ENCODE measurements at places on chromosomes 6 and 20. TPM values are rescaled to one million over a fixed set of nuclear protein-coding genes. Genes with fewer than 3 reads are reported as not detected.

DNA sequence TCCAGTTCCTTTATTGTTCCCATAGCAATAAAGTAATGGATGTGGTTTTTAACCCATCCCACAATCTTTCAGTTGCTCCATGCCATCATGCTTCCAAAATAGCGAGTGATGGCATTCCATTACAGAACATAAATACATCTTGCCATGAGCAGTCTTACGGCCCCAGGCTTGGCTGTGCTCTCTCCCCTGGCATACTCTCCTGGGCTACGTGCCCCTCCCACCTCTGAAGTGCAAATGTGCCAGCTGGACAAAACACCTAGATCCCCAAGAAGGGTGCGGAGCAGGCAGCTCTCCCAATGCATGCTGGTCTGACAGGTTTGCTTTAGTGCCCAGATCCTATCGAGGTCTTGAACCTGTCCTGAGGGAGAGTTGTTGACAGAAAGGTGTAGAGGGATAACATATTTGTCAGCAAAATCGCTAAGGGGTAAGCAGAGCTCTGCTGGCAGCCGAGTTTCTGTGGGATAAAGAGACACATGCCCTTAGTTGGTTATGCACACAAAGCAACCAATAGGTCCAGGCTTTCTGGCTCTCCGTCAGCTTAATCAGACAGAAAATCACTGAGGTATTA is 43.9 kb upstream of the PAX1 start:
- no peaks in the 10 kb centered on the region for H3K4me1 ChIP-seq
- no peak overlapping the region for H3K27ac ChIP-seq
- no peak overlapping the region for H3K4me3 ChIP-seq
- no peaks in the 10 kb centered on the region for H3K36me3 ChIP-seq
- no peak for DNase-seq

DNA sequence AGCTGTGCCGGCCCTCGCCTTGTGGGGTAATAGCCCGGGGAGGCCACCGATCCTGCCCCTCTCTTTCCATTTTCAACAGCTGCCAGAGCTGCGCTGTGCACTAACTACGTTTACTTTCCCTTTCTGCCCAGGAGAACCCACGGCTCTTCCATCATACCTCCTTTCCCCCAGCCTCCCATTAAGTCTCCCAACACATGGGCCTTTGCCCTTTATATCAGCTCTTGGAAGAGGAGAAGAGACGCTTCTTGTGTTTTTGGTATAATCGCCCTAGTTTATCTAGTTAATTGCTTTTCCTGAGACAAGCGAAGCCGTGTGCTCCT is 637 bp downstream of the UBR2 start:
- no peaks in the 10 kb centered on the region for H3K36me3 ChIP-seq
- peak overlapping the region; percentile 96 for H3K4me3 ChIP-seq
- no peak for DNase-seq
- H3K4me1 ChIP-seq: peaks cover 22% of the 10 kb centered on the region

DNA sequence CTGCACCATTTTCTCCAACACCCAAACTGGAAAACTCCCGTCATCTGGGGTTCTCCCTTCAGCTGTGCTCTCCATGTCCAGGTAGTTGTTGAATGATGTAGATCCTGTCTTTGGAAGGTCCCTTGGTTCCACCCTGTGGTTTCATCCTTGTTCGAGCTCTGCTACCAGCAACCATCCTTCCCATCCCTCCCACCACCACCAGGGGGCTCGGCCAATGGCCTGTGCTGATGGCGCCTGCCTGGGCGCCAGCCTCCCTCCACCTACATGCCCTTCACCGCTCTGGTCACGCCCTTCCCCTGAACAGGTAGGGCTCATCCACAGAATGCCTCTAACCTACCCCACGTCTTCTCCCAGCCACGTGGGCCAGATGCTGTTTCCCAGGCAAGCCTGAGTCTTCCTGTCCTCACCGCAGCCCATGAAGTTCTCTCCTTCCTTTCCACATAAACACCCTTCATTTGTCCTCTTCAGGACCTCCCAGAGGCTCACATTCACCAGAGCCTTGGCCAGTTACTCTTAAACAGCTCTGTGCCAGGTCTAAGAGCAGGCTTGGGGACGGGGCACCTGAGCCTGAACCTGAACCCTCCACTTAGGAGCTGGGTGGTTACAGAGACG is 75.1 kb upstream of the DUSP22 start:
- H3K4me3 ChIP-seq: no peak overlapping the region
- H3K27me3 ChIP-seq: peaks cover 4% of the 10 kb centered on the region
- peak; percentile 32 for DNase-seq
- peaks cover 18% of the 10 kb centered on the region for H3K4me1 ChIP-seq
- no peaks in the 10 kb centered on the region for H3K36me3 ChIP-seq

DNA sequence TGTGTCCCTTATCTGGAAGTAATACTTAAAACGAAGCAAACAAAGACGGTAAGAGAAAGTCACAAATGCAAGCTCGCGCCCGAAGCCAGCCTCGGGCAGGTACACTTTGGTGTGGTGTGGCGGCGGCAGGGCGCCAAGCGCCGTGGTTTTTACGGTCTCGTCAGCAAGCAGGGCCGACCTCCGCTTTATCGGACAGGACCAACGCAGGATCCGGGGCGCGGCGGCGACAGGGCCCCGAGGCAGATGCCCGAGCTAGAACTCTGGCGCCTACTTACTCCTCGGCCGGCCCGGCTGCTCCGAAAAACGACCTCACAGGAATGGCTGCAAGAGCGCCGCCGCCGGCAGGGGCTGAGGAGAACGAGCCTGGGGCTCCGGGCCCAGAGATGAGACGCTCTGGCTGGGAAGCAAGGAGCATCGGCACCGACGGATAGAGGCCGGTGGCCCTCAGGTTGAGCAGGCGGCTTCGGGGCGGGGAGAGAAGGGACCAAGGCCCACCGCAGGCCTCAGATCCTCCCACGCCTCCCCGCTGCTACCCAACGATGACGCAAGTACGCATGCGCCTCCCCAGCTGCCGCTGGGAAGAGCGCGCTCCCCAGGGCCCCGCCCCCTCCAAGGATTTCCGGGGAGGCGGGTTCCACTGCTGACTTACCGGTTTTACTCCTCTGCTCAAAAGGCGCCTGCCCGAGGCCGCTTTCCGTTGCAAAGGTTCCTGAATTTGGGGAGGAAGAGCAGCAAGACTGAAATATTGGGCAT is 60.6 kb downstream of the FAM217A start:
- H3K27ac ChIP-seq: peak overlapping the region; percentile 97
- peaks cover 11% of the 10 kb centered on the region for H3K36me3 ChIP-seq
- peaks cover 55% of the 10 kb centered on the region for H3K4me1 ChIP-seq
- no peaks in the 10 kb centered on the region for H3K27me3 ChIP-seq
- peak; percentile 92 for DNase-seq

DNA sequence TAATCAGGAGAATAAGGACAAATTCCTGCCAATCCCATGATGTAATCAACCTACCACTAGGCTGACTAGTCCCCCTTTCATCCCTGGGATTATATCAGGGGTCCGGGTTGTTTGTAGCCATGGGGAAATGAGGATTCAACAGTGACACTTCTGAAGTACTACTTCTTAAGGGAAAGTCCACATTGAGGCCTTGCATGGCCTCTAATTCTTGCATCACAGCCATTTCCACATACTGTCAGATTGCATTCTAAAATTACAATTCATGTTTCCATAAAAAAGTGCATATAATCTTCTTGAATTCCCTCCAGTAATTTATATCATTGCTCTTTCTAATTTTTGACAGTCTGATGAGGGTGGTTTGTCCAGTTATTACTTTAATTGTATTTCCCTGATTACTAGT is 184.2 kb downstream of the PHF3 start:
- no peak overlapping the region for H3K27ac ChIP-seq
- H3K27me3 ChIP-seq: no peaks in the 10 kb centered on the region
- H3K4me1 ChIP-seq: peaks cover 10% of the 10 kb centered on the region
- no peak for DNase-seq
- no peak overlapping the region for H3K4me3 ChIP-seq
- H3K36me3 ChIP-seq: no peaks in the 10 kb centered on the region

GRCh38 chr20:45823949-45824835 is 2.9 kb downstream of the TNNC2 start:
- H3K4me3 ChIP-seq: no peak overlapping the region
- no peak for DNase-seq
- H3K27me3 ChIP-seq: peaks cover 24% of the 10 kb centered on the region
- H3K27ac ChIP-seq: peak overlapping the region; percentile 89

- DNase-seq: no peak
- no peaks in the 10 kb centered on the region for H3K27me3 ChIP-seq
- H3K27ac ChIP-seq: no peak overlapping the region
- H3K36me3 ChIP-seq: no peaks in the 10 kb centered on the region
Measured at GRCh38 chr6:13769034-13769654, 45.2 kb downstream of the MCUR1 start.

- H3K27me3 ChIP-seq: peaks cover 38% of the 10 kb centered on the region
- DNase-seq: no peak
- H3K27ac ChIP-seq: no peak overlapping the region
- no peak overlapping the region for H3K4me3 ChIP-seq
- H3K36me3 ChIP-seq: peaks cover 17% of the 10 kb centered on the region
- H3K4me1 ChIP-seq: peaks cover 8% of the 10 kb centered on the region
Measured at GRCh38 chr20:25699914-25700313, 3.3 kb upstream of the ZNF337 start.

DNA sequence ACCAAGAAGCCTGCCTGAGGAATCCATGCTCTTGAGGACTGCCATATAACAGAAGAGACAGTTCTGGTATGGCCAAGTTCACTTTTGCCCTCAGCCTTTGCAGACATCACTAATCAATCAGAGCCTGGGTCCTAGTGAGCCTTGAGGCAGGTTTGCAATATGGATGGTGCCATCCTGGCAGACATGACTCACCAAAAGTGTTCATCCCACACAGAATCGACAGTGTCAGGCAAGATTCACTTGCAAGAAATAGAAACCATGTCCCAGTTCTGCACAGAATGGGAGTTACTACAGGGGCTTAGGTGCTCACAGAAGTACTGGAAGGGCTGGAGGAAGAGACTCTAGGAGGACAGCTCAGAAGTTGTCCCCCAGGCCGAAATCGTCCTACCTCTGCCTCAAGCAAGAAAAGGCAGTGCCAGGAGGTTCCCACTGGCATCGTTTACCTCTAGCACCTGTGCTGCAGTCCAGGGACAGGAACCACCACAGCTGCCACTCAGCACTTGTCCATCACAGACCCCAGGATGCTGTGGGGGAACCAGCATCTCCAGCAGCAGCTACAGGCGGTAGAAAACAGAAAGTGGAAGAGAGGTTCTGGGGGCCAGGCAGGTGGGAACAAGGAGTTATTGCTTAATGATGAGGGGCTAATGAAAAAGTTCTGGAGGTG is 42.6 kb upstream of the PHACTR3 start:
- peaks cover 28% of the 10 kb centered on the region for H3K27me3 ChIP-seq
- no peak overlapping the region for H3K27ac ChIP-seq
- no peaks in the 10 kb centered on the region for H3K4me1 ChIP-seq

GRCh38 chr6:143038833-143039232 is 21.9 kb upstream of the AIG1 start:
- peaks cover 9% of the 10 kb centered on the region for H3K4me1 ChIP-seq
- no peak overlapping the region for H3K27ac ChIP-seq
- no peaks in the 10 kb centered on the region for H3K27me3 ChIP-seq
- no peak for DNase-seq
- H3K36me3 ChIP-seq: no peaks in the 10 kb centered on the region
- H3K4me3 ChIP-seq: no peak overlapping the region

GRCh38 chr6:30363459-30363858 is 18.5 kb downstream of the RPP21 start:
- no peak overlapping the region for H3K4me3 ChIP-seq
- no peak for DNase-seq
- H3K27me3 ChIP-seq: peaks cover 91% of the 10 kb centered on the region
- no peak overlapping the region for H3K27ac ChIP-seq

DNA sequence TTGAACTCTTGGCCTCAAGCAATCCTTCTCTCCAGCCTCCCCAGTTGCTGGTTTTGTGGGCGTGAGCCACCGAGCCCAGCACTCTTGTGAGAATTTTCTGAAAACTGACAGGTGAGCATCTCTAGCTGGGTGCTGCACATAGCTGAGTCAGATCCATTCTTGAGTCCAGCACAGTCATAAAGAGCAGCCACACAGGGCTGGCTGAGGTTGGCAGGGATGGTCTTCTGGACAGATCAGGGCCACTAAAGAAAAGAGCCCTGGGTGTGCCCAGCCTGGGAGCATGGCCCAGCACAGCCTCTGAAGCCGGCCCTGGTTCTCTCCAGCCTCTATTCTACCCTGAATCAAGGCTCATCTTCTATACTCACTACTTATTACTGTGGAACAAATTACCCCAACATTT is 11.5 kb downstream of the DLGAP4 start:
- no peak overlapping the region for H3K4me3 ChIP-seq
- peaks cover 2% of the 10 kb centered on the region for H3K36me3 ChIP-seq
- no peak overlapping the region for H3K27ac ChIP-seq
- no peaks in the 10 kb centered on the region for H3K4me1 ChIP-seq
- no peak for DNase-seq
- H3K27me3 ChIP-seq: peaks cover 17% of the 10 kb centered on the region

DNA sequence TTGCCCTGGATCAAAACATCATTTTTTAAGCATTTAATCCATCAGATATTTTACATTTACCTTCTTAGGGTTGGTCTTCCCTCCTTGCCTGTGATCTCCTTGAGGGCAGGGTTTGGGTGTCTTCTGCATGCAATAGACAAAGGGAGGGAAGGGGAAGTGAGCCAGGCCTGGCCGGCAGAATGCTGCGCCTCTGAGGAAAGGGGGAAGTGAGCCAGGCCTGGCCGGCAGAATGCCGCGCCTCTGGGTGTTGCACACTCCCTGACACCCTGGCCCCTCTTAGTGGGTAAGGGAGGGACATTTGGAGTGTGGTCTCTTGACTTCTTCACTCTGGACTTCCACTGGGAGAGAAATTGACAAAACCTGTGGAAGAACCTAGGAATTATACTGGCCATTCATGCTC is 12.4 kb downstream of the PSMF1 start:
- H3K4me1 ChIP-seq: peaks cover 9% of the 10 kb centered on the region
- H3K4me3 ChIP-seq: no peak overlapping the region
- H3K27ac ChIP-seq: peak overlapping the region; percentile 65
- DNase-seq: no peak
- peaks cover 43% of the 10 kb centered on the region for H3K36me3 ChIP-seq

The EPHA7 gene
- total RNA-seq: 35.8 TPM

The STMND1 gene
- total RNA-seq: not detected

The TSBP1 gene
- not detected for total RNA-seq

The KCNQ2 gene
- total RNA-seq: 157 TPM

The TRAPPC3L gene
- not detected for total RNA-seq

The MAFB gene
- total RNA-seq: 1.6 TPM

The PRICKLE4 gene
- total RNA-seq: 4.1 TPM

The BTN1A1 gene
- not detected for total RNA-seq

The LHFPL5 gene
- not detected for total RNA-seq

The GDAP1L1 gene
- total RNA-seq: 10.0 TPM

The CASS4 gene
- total RNA-seq: 0.14 TPM
